Stimulated activated CD8-positive, alpha-beta memory T cell treated with anti-CD3 and anti-CD28 coated beads, Interleukin-7, amount 100 ng/mL, for 1 hour (primary cell): ENCODE measurements at places on chromosomes 13 and 19.

DNA sequence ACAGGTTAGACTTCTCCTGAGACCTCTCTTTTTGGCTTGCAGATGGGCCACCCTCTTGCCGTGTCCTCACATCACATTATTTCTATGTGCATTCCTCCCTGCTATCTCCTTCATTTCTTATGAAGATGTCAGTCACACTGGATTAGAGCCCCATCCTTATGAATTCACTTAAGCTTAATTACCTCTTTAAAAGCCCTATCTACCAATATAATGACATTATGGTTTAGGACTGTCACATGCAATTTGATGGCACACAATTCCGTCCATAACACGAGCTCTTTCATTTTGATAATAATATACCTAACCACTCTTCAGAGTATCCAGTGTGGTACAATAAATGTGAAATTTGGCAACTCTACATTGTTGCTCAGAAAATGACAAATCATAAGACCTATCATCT, 1037.3 kb downstream of the DIAPH3 start:
- DNase-seq: no peak

DNA sequence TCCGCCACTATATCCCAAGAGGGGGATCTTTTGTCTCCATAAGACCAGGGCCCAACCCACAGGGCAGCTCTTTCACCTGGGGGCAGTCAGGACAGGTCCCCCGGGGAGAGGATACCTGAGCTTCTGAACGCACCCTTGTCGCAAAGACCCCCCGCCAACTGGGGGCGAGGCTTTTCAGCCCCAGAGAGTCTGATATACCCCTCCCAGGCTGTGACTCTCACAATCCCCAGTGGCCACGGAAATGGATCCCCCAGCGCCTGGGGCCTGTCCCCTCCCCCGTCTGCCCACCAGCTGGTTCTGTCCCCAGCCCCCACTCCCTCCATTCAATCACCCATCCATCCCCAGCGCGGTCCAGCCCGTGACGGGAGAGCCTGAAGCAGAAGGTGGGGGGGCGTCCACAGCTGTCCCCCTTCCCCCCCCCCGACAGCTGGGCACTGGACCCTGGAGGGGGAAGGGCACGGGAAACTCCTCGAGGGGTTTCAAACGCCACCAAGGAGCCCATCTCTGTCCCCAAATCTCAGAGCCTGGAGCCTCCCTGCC, 823 bp downstream of the DOCK6 start:
- DNase-seq: no peak

DNA sequence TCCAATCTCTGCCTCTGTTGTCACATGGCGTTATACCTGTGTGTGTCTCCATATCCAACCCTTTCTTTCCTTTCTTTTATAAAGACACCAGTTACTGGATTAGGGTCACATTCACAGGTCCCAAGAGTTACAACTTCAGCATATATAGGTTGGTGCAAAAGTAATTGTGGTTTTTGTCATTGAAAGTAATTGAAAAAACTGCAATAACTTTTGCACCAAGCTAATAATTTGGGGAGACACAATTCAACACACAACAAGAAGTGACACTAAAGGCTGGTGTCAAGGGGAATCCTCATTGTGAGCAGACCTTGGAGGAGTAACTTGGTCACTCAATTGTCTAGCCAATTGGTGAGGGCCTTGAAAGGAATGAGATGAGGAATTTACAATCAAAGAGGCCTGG, 1366.1 kb downstream of the PCDH9 start:
- DNase-seq: no peak

GRCh38 chr19:38012944-38013343, 105.9 kb downstream of the SIPA1L3 start:
- no peak for DNase-seq

- DNase-seq: no peak
Observed at GRCh38 chr13:67966065-67966464, 735.9 kb upstream of the PCDH9 start.

DNA sequence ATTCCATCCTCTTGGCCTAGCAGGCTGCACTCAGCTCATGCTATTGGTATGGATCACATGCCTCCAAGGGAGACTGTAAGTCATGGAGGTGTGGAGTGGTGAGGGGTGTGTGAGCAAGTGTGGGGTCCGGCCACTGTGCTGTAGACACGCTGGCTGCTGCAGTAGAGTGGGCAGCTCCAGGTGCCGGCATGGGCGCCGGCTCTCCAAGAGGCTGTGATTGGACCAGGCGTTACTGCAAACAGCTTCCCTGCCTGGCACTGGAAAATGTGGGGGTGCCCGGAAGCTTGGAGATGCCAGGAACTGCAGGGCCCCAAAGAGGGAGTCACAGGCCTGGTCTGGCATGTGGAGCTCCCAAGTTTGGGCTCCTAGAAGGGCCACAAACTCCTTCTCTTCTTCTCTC, 245.7 kb downstream of the GPC6 start:
- DNase-seq: no peak

DNA sequence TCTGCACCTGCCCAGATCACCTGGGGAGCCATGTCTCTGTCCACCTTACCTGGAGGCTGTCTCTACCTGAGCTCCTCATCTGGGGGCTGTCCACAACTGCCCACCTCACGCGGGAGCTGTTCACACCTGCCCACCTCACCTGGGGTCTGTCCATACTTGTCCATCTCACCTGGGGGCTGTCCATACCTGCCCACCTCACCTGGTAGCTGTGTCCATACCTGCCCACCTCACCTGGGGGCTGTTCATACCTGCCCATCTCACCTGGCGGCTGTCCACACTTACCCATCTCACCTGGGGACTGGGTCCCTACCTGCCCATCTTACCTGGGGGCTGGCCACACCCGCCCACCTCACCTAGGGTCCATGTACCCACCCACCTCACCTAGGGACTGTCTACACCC, 10.0 kb upstream of the CPAMD8 start:
- no peak for DNase-seq

DNA sequence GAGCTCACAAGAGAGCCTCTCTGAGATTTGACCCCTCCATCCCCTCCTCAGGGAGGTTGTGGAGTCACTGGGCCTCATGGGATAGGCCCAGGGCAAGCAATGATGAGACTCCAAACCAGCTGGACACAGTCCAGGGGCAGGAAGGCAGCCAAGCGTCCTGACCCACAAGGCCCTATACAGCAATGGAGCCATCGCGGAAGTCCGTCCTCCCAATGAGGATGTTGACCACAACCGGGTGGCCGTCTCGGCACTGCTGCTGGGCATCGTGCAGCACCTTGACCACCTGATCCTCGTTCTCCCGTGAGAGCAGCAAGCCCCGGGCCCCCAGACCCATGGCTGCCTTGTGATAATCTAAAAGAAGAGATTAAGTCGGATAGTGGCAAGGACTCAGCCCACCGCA, 7.9 kb downstream of the SYDE1 start:
- DNase-seq: no peak

- DNase-seq: peak; percentile 55
Observed at GRCh38 chr19:19627621-19628500, at the start of gene LPAR2. Gene LPAR2, minus strand, starts transcription at chr19:19628220. Its CDS starts 945 bp downstream, at chr19:19627275.

DNA sequence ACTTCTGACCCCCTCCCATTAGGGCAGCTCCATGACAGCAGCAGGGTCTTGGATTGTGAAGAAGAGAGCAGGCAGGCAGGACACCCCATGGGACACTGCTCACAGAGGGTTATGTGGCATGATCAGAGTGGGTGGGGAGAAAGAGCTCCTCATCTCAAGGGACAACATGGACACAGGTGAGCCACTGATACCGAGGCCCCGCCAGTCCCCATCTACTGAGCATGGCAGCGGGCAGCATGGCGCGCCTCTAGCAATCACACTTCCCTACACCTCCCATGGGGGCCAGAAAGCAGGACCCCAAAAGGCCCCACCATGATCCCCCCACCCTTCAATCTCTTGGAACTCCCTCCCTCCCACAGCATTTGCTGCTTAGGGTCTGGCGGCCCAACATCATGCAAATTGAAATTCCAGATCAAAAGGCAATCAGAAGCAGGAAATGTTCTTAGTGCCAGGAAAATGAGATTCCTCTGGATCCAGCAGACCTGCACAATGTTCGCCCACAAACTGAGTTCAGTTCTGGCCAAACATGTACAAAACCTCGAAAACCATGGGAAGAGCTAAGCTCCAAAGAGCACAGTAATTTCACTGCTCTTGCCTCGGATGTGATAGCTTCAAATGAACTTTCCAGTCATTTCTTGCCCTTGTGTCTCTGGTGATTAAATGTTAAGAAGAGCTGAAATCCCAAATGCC, 14.8 kb downstream of the DOCK9 start:
- no peak for DNase-seq

GRCh38 chr19:49343123-49343522, 7.9 kb downstream of the CD37 start:
- no peak for DNase-seq

DNA sequence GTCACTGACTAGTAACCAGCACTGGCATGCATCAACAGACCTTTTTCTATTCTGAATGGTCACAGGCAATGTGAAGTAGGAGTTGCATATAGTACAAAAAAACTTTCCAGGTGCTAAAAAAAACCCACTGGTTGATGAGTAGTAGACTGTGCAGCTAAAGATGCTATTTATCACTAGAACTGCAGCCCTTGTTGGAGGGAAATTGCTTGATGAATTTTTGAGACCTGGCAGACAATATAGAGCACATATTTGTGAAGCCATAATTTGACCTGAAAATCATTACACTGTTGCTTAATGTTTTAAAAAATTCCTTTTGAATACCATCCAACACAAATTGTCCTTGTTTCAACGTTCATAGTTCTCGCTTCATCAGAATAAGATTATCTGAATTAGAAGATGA, 441.0 kb downstream of the KLF12 start:
- no peak for DNase-seq

GRCh38 chr19:13762635-13763235, 1.6 kb upstream of the MRI1 start:
- no peak for DNase-seq

GRCh38 chr13:113769881-113770280, 10.9 kb downstream of the TMEM255B start:
- DNase-seq: no peak

- DNase-seq: no peak
Observed at GRCh38 chr19:42552086-42553065, 24.1 kb upstream of the CEACAM1 start.

- no peak for DNase-seq
Observed at GRCh38 chr13:25836574-25837336, 215.1 kb downstream of the SHISA2 start.

- peak; percentile 80 for DNase-seq
Observed at GRCh38 chr19:2474232-2475017, 1.5 kb upstream of the GADD45B start.

GRCh38 chr13:53250272-53250875, 221.8 kb downstream of the OLFM4 start:
- no peak for DNase-seq

DNA sequence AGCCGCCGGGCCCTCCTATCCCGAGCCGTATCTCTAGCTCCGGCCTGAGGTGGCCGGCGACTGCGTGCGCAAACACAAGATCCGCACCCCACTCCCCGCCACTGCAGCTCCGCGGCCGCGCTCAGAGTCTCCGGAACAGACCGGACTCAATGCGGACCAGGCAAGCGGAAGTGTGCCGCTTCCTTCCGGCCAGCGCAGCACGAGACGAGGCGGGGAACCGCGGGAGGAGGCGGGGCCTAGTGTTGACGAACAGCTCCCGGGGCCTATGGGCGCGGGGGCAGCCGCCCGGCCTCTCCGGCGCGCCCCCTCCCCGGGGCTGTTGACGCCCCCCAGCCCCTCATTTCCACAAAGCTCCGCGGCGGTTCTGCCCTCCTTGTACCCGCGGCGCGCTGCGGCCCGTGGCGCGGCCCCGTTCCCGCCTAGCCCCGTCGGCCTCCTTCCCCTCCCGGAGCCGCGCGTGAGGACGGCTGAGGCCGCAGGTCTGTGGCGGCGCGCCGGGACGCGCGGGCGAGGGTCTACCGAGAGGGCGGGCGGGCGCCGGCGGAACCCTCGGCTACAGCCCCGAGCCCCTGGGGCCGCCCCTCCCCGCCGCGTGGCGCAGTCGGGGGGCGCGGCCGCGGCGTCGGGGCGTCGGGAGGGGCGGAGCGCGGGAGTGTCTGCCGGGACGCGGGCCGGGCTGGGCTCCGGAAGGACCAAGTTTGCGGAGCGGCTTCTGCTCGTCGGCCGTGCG, at the start of gene DPY19L3:
TSS of gene DPY19L3 (plus strand) at position 340 of the 730 bp plus-strand sequence. CDS start 2,484 bp downstream, outside the sequence.
- peak; percentile 86 for DNase-seq

DNA sequence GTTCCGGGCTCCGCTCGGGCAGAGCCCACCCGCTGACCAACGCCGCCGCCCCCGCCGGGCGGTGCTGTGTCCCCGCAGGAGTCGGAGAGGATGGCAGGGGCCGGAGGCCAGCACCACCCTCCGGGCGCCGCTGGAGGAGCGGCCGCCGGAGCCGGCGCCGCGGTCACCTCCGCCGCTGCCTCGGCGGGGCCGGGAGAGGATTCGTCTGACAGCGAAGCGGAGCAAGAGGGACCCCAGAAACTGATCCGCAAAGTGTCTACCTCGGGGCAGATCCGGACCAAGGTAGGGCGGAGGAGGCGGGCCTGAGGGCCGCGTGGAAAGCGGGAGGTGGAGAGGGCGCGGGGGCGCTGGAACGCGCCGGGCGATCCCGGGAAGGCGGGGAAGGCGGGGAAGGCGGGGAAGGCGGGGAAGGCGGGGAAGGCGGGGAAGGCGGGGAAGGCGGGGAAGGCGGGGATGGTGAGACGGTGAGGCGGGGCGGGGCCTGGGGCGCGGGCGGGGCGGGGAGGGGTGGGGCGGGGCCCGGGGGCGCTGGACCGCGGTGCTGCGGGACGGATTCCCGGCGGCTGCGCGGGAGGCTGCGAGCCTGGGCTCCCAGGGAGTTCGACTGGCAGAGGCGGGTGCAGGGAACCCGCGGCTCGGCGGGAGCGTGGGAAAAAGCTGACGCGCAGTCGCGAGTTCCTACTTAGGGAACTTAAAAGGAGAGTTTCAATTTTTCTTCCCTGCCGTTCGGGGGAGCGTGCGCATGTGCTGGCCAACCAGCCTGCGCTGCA, 421 bp downstream of the DGKH start:
- no peak for DNase-seq

DNA sequence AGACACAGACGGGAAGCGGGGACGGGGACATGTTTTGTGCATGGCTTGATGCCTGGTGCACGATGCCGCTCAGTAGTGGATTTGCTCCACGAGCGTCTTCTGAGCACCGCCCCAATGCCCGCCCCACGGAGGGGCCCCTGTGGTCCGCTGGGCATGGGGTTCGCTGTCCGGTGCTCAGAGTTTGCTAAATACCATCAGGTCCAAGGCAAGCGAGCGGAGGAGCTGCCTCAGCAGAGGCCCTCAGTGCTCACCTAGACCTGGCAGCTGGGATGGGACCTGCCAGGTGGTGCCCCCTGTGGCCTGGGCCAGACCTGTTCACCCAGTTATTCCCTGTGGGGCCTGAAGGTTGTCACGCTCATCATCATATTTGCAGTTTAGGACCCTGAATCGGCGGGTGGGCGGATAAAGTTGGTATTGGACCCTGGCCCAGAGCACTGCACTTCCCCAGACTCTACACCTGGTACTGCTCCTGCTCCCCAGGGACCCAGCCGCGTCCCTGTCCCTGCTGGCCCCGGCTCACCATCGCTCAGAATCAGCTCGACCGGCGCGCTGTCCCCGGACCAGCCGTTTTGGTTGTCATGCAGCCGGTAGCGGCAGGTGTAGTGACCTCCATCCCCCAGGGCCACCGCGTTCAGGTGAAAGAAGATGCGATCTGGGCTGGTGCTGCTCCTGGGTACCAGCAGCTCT, 2.3 kb downstream of the A1BG start:
- no peak for DNase-seq

- DNase-seq: no peak
Observed at GRCh38 chr19:51119101-51119500, 5.6 kb upstream of the SIGLEC9 start.
